ENCODE measurements at places on chromosomes 1 and 21.

DNA sequence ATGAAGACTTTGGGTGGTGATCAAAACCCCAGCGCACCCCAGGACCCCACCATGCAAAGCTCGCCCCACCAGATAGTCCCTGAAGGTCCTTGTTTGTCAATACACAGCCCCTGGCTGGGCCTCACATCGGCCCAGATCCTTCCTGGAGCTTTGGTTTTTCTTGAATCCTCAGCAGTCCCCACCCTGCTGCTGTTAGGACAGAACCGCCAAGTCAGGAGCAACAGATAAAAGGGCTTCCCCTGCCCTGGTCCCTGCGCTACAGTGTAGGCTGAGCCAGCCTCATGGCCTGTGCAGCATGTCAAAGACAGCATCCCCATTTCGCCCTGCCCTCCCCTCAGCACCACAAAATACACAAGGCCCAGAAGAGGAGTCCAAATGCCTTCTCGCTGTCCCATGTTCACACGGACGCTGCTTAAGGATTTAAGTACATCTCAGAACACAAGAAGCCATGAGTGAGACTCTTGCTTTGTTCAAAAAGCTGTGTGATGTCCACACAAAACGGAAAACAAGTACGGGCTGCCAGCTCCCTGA, 65.7 kb downstream of the PSMG1 start:
- DNase-seq, result no peak

GRCh38 chr1:228174482-228175315, 9.1 kb downstream of the IBA57 start:
- DNase-seq, result peak; percentile 27

- DNase-seq, result peak; percentile 44
Observed at GRCh38 chr1:24384251-24385090, 29.1 kb downstream of the STPG1 start.

DNA sequence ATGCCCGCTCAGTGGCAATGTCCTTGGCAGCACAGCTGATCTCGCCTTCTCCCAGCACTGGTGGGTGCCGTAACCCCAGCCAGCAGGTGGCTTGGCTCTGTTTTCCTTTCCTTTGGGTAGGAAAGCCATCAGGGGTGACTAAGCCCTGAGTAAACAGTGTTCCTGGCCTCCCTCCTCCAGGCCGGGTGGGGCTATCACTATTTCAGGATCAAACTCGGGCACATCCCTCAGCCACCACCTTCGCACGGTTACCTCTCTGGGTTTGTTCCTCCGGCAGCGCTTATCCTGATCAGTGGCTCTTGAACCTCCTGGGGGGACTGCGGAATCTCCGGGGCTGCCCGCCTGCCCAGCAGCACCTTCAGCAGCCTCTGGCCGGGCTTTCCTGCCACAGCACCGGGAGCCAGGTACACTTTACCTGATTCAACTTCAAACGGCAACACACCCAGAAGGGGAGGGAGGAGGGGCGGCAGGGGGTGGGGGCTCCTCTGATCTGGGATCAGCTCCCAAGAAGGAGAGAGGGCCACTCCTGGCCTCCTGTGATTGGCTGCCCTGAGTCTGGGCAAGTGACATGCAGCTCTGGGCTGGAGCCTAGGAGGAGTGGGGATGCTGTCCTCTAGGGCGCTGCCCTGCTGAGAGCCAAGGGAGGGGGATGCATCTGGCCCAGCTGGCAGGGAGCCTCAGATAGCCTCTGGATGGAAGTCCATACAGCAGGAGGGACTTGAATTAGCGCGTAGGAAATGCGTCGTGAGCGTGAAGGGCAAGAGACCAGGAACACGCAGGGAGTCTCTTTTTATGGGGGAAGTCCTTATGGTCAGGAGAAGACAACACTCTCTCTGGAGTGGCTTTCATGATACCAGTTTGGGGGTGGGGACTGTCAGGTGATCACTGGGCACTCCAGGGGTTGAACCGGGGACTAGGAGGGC, at the start of gene ASCL5:
Gene ASCL5, minus strand, starts transcription at position 353 of the 923 bp plus-strand sequence. CDS start 11,812 bp downstream, outside the sequence.
- no peak for DNase-seq

DNA sequence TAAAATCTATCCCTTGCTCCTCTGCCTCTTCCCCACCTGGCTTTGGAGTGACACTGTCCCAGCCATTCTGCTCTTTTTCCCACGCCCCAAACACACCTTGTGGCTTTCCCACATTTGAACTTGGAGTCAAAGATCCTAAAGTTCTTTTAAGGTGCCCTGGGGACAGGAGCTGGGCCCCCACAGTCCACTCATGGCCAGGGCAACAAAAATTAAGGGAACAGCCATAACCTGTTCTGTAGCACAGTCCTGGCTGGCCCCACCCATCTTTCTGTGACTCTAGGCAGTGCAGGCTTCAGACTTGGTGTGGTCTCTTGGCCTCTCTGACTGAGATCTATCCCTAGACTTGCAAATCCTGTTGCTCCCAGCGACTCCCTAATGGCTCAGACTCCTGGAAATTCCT, 143.0 kb upstream of the MAGI3 start:
- no peak for DNase-seq

DNA sequence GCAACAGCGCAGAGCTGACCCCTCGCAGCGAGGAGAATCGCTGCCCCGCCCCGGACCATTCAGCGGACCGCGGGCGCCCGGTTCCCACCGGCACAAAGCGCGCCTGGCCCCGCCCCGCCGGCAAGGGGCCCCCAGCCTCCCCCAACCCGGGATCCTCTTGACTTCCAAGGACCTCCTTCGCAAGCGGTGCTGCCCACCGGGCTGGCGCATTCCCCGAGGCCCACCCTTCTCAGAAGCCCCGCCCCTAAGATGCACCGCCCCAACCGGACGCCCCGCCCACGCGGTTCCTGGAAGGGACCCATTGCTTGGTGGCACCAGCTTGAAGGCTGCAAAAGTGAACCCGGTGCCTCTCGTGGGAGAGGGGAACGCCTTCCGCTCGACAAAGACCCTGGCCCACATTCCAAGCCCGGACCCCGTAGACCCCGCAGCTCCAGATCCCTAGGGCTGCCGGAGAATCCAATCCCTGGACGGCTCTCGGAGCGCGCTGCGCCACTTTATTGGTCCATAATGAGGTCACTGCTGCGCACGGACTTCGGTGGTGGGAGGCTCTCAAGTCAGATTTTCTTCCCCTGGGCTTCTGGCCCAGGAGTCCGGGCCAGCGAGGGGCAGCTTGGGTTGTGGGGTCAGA, 2.0 kb downstream of the HES3 start:
- DNase-seq, result peak; percentile 45

DNA sequence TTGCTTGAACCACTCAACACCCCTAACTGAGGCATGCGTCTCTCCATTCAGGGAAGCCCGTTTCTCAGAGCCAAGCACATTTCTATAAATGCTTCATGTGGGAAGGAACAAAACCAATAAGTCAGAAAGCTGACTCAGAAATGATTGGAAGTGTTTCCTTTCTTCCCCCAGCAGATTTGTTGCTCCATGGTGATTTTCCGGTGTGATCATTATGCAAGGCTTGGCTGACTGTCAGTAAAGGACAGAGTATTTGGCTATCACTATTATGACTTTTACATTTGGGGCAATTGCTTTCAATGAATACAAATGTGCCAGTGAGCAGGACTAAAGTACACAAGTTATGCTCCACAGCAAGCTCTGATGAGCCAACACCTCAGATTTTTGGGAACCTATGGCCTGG, 53.3 kb upstream of the ZC3H11B start:
- DNase-seq, result peak; percentile 29

- no peak for DNase-seq
Observed at GRCh38 chr1:14850563-14850962, 252.1 kb downstream of the KAZN start.

GRCh38 chr1:1540090-1540817, at the start of gene TMEM240:
TSS of gene TMEM240 (minus strand) at chr1:1540624. CDS start at chr1:1540346, 278 bp downstream.
- DNase-seq, result peak; percentile 96

GRCh38 chr1:19062258-19063029, 106.0 kb upstream of the IFFO2 start:
- DNase-seq, result no peak

DNA sequence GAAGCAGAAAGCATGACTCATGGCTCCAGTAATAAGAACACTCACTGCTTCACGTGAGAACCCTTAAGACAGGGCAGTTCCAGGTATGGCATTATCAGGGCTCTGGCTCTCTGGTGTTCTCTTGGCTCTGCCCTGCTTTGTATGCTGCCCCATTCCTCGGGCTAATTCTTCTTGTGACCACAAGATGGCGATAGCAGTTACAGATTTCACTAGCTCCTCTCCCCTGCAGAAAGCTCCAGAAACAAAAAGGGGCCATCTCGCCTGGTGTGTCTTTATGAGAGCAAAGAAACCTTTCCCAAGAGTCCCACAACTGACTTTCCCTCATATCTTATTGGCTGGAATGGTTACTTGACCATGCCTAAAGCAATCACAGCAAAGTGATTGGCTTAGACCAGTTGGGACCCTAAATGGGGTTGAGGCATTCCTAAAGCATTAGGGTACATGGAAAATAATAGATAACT, 60.1 kb downstream of the F3 start:
- DNase-seq, result peak; percentile 78

GRCh38 chr21:42221581-42222345, 2.8 kb downstream of the ABCG1 start:
- DNase-seq, result no peak

- no peak for DNase-seq
Observed at GRCh38 chr21:17576080-17576835, 36.4 kb downstream of the BTG3 start.

GRCh38 chr1:165900576-165901380, 73.4 kb downstream of the UCK2 start:
- DNase-seq, result peak; percentile 30

DNA sequence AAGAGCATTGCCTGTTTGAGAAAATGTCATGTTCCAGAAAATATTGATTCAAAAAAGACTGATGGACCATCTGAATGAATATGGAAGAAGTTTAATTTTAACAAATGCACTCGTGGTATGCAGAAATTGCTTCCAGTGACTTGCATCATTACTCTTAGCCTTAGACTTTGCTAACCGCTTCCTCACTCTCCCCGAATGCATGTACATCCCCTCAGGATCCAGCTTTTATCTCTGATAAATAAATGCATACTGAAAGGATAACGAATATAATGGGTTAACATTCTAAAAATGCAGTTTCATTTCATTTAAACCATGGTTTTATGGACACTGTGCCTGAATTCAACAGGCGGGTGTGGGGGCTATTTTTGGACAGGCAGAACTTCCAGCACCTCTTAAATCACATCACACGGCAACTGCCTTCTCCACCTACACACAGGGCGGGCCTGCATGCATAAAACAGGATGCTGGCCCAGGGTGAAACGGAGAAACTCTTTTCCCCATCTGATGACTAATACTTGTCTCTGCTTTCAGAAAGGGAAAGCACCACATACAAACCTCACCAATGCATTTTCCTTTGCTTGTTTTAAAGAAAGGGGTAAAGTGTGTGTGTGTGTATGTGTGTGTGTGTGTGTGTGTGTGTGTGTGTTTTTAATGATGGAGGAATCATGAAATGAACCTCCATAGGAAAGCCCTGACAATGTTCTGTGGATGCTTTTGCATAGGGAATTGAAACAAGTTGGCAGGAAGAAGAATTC, 48.7 kb downstream of the SPAG17 start:
- DNase-seq, result peak; percentile 71

DNA sequence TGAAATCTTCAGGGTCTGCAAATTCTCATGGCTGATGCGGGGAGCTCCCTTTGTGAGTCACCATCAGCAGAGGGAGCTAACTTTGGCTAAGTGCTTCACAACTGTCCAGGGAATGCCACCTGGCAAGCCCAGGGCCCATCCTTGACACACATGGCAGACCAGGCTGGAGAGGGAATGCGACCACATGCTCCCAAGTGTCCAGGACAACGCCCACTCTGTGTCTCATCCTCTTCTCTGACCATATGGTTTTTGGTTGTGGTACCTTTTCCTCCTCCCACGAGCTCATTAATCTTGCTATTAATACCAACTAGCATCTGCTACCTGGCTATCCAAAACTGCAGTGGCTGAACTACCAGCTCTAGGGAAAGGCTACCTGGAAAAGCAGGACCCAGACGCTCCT, 37.1 kb upstream of the CLSTN1 start:
- no peak for DNase-seq

DNA sequence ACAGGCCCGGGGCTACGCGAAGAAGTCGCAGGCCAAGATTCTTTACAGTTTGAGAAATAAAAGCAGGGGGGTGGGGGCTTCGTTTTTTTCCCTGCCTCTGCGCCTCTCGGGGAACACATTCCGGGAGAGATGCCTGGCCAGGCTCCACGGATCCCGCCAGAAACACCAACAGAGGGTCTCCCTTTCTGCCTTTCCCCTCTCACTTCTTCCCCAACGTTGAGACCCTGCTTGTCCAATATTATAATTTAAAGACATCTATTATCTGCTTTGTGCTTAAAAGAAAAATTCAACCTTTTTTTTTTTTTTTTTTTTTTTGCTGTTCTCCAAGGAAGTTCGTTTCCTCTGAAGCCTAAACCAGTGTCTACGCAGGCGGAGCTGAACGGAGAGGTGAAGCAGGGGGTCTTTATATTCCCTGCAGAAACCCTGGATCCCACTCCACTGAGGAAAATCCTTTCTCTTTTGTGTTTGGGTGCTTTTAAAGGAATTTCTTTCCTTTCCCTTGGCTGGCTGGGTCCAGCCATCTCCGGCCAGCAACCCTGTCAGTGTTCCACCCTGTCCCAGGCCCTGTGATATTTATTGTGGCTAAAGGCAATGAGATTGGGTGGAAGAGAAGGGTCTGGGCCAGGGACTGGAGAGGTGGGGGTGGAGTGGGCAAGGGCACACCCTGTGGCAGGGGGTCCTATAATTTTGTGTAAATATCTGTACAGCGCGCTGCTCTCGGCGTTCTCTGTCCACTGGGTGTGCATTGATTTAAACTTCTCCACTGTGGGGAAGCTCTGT, 2.2 kb downstream of the FOXD2 start:
- no peak for DNase-seq

GRCh38 chr1:29286194-29286767, 50.0 kb downstream of the PTPRU start:
- no peak for DNase-seq

DNA sequence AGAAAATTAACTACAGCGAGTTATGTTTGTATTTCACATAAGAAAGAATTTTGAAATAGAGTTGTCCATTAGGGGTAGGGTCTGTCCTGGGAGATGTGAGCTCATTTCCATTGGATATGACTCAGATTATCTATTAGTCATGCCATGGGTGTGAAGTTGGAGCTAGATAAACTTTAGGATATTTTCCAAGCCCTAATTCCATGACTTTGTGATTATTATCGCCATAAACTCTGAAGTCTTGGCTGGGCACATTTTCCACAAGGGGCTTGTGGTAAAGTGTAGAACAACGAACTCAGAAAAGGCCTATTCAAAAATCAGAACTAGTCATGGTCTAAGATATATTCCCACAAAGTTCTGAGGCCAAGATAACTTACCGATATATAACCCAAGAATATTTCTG, 396.6 kb downstream of the DPYD start:
- no peak for DNase-seq

DNA sequence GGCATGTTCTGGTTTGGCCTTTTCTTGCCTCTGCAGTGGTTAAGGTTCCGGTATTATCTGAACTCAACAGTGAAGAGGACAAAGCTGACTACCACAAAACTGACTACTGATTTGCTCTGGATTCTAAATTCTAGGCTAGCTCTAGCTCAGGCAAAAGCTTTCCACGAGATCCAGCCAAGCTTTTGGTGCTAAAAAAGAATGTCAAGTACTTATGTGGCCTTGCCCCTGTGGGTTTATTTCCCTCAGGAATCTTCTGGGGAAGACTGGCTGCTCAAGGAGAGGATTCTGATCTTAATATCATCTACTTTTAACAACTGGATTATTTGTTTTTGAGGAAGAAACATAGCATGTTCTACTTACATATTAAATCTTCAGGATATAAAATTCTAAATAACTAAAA, 26.1 kb upstream of the MTMR11 start:
- DNase-seq, result no peak

All from GM03348 (cell line).